ENCODE measurements at places on chromosomes 2 and 18.

- no peak for DNase-seq
Observed at GRCh38 chr18:61748004-61748403, 144.8 kb downstream of the RNF152 start.

DNA sequence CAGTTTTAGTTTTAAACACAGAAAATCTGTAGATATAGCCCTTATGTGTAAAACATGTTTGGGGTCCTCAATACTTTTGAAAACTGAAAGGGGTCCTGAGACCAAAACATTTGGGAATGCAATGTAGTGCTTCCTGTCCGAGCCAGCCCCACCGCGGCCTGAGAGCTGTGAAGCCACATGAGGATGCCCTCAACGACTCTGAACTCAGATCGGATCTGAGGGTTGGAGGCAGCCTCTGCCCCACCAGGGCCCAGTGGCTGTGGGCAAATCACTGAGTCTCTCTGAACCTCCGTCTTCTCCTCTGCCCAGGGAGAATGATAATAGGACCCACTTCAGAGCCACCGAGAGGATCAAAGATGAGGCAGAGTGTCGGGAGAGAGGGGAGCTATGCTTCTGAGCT is 33.4 kb upstream of the HPCAL1 start:
- no peak for DNase-seq

- DNase-seq = no peak
Observed at GRCh38 chr18:24388957-24389356, 8.7 kb downstream of the OSBPL1A start.

GRCh38 chr2:203743441-203743981 is 37.1 kb downstream of the CD28 start:
- DNase-seq = no peak

GRCh38 chr2:131041402-131042147 is 51.7 kb downstream of the FAM168B start:
- no peak for DNase-seq

- no peak for DNase-seq
Observed at GRCh38 chr2:197270601-197271000, 40.0 kb downstream of the ANKRD44 start.

DNA sequence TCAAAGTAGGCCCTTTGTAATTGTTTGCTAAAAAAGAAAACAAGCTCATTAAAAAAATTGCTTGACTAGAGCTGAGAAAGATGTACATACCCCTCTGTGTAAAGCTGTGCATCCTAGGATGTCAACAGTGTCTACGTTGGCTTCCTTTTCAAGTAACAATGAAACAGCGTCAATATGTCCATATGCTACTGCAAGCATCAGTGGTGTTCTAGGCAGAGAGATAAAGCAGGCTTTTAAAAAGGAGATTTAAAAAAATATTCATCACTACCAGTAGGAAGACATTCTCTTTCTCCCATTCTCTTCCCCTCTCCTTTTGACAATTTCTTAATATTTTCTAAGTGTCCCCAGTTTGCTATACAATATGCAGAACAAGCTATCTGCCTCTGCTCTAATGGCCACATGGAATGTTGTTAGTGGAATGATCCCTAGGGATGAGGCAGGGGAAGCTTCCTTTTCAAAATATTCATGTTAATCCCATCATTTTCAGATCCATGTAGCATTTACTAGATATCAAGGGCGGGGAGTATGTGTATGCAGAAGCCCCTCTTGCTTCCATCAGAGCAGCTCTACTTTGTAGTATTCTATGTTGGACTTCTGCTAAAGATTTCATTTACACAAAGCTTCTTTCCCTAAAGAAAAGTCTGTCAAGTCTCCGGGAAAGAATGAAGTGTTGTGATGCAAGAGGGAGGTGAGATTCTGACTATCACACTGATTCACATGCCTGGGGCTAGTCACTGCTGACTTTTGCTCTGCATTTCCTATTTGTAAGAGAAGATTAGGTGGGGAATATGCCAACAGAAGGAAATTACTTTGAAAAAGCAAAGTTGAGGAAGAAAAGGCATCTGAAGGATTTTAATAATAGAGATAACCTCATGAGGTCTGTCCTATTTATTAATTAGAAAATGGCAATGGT is 81.5 kb upstream of the PGAP1 start:
- DNase-seq = no peak

DNA sequence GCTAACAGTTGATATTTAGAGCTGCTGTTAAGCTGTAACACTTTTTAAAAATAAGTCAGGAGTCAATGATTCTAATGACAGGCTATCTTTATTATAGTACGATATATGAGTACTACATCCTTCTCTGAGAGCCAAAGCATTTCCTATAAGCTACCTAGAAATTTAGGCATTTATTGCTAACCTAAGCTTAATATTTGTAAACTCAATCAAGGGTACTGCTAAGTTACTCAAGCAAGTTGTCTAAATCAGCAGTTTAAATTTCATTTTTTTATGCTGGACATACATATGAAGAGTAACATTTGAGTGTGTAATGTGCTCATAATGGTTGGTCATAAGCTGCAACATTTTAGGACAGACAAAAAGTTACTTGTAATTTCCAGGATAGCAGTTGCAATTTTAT is 1576.5 kb upstream of the NXPH2 start:
- no peak for DNase-seq

DNA sequence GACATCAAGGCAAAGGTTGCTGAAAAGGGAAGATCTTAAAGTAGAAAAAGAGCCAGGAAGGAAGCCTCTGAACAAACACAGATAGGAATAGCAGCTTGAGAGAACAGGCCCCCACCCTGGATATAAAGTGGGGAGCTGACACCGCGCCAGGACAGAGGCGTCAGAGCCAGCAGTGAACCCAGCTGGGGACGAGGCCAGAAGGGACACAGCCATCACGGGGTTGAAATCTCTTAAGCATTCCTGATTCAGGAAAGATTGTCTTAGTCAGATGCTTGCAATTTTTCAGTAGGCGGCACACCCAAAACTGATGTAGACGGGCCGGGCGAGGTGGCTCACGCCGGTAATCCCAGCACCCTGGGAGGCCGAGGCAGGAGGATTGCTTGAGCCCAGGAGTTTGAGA is 93.8 kb upstream of the PHLPP1 start:
- DNase-seq = no peak

- no peak for DNase-seq
Observed at GRCh38 chr2:136141510-136142149, 23.7 kb upstream of the CXCR4 start.

DNA sequence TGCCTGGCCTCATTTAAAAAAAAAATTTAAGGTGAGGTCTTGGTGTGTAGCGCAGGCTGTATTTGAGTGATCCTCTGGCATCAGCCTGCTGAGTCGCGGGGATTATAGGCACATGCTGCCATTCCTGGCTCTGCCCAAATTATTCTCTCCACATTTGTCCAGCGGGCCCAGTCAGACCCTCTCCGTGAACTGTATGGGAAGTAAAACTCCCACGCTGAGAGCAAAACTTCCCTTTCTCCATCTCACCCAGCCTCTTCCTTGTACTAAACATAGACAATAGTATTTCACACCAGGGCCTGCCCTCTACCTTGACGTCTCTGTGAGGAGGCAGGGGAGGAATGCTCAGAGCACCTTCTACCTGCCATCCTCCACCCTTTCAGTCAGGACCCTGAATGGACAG is 37.0 kb downstream of the EIF4E2 start:
- no peak for DNase-seq

- DNase-seq = no peak
Observed at GRCh38 chr2:64063454-64063853, 44.2 kb upstream of the VPS54 start.

- DNase-seq = no peak
Observed at GRCh38 chr2:6025391-6025790, 333.2 kb downstream of the SOX11 start.

- no peak for DNase-seq
Observed at GRCh38 chr2:112646102-112646719, 472 bp downstream of the SLC20A1 start.

DNA sequence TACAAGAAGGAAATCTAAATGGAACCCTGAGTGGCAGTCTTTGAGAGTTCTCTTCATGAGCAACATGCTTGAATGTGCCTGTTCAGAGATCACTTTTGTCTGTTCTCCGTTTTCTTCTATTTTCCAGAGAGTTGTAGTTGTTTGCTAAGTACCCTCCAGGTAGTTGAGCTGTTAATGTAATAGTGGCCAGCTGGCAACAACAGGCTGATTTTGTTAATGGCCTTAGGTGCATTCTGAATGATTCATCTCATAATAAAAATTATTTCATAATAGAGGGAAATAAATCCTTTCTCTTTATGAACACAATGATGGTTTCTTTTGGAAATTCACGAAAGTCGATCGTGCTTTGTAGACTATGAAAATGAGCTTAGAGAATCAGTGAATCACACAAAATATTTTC is 136.8 kb downstream of the LRP1B start:
- no peak for DNase-seq

Data from stimulated activated CD8-positive, alpha-beta memory T cell treated with anti-CD3 and anti-CD28 coated beads, Interleukin-4, amount 100 ng/mL, for 4 hours (primary cell).